ENCODE measurements at places on chromosomes 2 and 18.

DNA sequence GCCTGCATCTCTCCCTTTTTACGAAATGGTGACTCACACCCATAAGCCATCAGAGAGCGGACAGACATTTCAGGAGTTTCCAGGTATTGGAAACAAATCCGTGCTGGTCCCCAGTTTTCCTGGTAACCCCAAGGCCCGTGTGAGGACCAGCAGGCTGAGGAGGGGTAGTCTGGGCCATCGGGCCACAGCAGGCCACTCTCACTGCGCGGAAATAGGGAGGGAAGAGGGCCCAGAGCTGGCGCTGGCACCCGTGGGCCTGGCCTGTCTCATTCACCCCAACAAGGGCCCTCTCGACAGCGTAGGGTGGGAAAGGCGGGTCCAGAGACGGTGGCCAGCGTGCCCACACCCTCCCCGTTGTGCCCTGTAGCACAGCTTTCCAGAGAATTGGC, 13.7 kb upstream of the FAHD2A start:
- DNase-seq: no peak

DNA sequence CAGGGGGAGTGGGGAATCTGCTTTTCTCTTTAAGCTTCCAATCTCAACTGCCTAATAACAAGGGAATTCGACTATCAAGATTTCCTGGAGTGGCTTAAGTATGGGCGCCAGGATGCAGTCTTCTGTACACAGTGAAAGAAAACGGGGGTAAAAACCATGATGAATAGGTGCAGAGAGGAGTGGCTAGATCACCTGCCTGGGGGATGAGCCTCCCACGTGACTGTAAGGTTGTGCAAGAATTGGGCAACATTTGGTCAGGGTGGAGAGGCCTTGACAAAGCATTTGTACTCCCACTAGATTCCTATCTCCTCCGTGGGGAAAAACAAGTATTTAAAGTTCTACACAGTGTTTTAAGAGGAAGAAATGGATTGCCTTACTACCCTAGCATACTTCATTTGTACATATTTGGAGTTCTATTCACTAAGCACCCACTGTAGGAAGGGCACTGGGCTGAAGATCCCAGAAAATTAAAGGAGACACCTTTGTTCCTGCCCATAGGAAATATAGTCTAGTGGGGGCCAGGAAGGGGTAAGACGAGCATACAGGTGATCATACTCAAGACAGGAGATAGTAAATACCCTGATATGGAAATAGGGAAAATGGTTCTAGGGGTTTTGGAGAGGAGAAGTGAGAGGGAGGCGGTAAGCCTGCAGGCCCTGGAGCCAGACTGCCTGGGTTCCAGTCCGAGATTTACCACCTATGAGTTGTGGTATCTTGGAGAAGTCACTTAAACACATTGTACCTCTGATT, 29.2 kb downstream of the EPAS1 start:
- DNase-seq: no peak

GRCh38 chr2:96145036-96145847, at the start of gene DUSP2:
Gene DUSP2, minus strand, starts transcription at chr2:96145440. Its CDS starts 86 bp downstream, at chr2:96145354.
- DNase-seq: no peak

DNA sequence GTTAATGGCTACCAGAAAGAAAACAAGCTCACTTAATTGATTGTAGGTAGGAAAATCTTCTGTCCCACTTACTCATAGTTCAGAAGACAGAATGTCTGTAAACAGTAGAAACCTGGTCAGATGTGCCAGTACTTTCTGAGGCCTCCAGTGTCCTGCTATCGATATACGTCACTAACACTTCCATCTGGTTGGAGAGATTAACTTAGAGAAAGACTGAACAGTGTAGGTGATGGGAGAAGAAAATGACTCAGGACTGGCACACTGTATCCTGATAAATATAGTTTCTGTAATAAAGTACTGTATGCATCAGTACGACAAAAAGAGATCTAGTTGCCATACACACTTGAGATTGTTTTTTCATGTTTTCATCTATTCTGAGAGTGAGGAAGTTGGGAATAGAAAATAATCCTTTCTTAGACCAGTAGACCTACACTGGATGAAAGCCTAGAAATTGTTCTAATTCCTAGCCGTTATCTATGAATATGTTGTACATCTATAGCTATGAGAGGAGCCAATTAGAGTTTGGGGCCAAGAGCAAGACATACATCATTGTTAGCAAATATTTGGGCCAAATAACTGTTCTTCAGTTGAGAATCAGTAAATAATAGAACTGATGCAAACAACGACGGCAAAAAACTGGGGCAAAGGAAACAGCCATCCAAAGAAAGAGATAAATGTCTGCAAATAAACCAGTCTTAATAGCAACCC, 105.9 kb downstream of the NAT8 start:
- DNase-seq: no peak

DNA sequence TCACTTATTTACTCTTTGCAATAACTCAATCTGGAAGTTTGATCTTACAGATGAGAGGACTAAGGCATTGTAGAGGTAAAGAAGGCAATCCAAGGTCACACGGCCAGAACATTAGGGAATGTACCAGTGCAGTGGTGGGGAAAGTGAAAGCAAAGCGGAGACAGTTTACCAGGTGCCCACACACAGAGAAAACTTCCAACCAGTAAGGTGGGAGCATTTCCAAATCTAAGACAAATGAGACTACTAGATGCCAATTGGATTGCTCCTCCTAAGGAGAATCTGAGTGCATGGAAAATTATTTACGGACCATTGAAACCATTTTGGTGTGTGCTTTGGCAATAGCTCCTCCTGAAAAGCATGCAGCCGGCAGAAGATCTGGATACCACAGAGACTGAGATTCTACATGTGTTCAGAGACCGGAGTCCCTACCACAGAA, 34.9 kb downstream of the SLC20A1 start:
- no peak for DNase-seq

GRCh38 chr2:9771481-9772017, 71.7 kb upstream of the TAF1B start:
- no peak for DNase-seq

DNA sequence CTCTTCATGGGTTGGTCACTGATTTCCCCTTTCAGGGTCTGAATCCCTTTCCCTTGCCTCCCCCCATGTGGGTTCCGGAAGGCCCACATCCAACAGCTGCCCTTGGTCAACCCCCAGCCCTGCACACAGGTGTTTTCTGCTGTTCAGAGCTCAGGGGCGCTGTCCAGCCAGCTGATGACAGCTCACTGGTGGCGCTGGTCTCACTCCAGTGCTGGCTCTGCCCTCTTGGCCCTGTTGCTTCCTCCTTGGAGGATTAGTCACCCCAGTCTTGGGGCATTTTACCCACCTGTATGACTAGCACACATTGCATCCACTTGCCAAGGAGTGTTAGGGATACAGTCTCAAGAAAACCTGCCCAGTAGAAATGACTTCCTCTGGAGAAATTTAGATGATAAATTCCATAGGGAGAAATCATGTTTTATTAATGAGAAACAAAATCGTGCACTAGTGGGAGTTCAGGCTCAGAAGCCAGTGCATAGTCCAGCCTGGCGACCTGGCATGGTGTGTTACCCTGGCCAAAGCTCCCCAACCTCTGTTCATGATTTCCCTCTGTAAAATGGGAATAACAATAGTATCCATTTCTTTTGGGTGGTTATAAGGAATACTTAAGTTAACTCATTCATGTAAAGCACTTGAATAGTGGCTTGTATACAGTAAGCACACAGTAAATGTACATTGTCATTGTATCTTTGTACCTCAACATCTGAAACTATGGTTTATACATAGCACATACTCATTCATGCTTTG, 21.6 kb downstream of the CRIM1 start:
- no peak for DNase-seq

GRCh38 chr2:5674026-5674340, 18.2 kb upstream of the SOX11 start:
- no peak for DNase-seq

DNA sequence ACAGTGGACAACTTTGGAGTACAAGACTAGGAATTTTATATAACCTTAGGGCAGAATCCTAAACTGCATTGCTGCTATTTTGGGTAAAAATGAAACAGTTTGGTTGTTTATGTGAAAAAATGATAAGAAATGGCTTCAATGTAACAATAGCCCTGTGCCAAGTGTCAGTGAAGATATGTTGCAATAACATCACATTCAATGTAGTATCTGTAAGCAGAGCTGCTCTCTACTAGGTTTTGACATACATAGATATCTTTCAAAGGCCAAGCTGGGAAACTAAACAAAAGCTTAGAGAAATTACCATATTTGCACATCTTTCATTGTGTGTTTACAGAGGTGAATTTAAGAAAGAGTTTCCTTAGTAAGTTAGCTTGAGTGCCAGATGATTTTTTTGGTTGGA, 135.0 kb upstream of the DOK6 start:
- DNase-seq: no peak

DNA sequence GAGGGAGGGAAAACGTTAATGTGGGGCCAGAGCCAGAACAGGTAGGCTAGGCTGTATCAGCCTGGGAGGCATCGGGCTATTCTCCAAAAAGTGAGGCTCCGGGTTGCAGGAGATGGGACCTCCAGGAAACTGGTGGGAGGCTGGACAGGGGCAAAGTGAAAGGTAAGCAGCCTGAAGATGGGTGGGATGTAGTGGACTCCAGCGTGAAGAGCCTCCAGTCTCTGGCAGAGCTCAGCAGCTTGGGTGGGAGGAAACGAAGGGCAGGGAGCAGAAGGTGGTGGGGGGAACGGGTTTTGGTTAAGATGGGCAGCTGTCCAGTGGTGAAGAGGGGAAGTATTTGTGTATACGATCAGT, 3.1 kb upstream of the EMX1 start:
- DNase-seq: no peak

Data from non-pigmented ciliary epithelial cell (primary cell).